ENCODE measurements at places on chromosomes 16 and 17.

- peak; percentile 82 for DNase-seq
Observed at GRCh38 chr16:89958068-89958467, 9.5 kb downstream of the DEF8 start.

- peak; percentile 48 for DNase-seq
Observed at GRCh38 chr17:59838052-59838916, 54.5 kb downstream of the TUBD1 start.

DNA sequence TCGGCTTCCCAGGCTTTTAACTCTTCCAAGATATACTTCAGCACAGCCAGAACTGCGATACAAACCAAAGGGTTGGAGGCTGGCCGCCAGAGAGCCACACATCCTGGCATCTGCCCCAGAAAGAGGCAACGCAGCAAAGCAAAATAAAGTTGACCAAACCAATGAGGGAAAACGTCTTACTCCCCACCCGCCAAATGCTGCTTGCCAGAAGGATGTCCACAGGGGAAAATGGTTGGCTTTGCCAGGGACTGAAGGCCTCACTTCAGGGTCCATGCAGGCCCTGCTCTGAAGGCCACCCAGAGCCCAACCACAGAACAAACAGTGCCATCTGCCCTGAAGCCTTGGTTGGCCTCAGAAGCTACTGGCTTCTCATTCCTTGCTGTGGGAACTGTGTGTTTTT, 15.0 kb downstream of the CACNG1 start:
- no peak for DNase-seq

GRCh38 chr16:5820472-5820871, 722.9 kb upstream of the EEF2KMT start:
- DNase-seq: no peak

DNA sequence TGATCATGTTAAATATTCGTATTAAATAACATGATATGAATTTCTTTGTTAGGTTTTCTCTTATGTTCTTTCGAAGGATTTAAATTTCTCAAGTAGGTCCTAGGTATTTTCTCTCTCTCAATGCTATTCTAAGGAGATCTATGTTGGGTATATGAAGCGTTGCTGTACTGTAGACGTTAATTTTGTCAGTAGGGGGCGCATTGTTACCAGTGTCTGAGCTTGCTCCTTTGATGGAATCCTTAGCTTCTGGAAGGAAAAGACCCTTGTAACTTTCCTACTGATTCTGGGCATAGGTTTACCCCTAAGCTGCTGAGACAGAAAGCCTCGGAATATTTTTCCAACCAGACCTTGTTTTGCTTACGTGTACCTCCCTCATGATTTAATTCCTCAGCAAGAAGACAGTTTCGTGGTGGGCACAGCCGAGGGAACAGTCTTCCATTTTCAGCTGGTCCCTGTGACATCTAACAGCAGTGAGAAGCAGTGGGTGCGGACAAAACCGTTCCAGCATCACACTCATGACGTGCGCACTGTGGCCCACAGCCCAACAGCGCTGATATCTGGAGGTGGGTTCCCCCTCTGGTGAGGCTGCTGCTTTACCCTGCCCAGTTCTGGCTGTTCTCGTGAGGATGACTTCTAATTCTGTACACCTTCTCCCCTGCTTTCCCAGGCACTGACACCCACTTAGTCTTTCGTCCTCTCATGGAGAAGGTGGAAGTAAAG, 17.9 kb downstream of the UTP4 start:
- DNase-seq: peak; percentile 82

DNA sequence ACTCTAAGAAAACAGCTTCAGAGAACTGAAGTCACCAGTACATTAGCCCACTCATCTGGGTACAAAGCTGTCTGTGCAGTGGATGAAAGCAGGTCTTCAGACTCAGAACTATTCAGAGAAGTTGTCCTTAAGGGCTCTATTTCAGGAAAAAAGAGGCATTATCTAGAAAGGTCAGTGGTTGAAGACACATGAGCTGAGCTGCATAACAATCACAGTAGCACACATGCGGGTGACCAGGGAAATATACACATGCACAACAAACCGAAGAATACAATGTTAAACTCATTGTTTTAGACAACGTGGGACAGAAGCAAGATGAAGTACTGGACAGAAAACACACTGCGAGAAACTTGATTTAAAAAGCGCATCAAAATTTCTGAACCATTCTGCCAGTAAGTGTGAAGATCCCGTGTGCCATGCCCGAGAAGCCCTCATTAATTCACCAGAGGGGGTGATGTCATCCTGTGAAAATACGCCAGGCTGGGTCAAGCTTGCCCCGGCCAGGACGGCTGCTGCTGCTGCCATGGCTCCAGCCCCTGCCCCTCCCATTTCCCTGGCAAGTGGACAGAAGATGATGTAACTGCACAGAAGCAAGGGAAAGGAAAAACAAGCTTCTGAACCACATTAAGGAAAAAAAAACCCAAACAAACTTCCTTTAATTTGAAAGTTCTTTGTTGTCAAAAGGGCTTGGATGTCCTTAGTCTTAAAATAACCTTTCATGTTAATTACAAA, 10.1 kb downstream of the DYNC1LI2 start:
- DNase-seq: peak; percentile 63

Measured in suppressor macrophage (primary cell).